ENCODE measurements at places on chromosomes 5 and 9.

- DNase-seq = no peak
These were observed 66.0 kb upstream of the IRX4 start for GRCh38 chr5:1948663-1949191.

DNA sequence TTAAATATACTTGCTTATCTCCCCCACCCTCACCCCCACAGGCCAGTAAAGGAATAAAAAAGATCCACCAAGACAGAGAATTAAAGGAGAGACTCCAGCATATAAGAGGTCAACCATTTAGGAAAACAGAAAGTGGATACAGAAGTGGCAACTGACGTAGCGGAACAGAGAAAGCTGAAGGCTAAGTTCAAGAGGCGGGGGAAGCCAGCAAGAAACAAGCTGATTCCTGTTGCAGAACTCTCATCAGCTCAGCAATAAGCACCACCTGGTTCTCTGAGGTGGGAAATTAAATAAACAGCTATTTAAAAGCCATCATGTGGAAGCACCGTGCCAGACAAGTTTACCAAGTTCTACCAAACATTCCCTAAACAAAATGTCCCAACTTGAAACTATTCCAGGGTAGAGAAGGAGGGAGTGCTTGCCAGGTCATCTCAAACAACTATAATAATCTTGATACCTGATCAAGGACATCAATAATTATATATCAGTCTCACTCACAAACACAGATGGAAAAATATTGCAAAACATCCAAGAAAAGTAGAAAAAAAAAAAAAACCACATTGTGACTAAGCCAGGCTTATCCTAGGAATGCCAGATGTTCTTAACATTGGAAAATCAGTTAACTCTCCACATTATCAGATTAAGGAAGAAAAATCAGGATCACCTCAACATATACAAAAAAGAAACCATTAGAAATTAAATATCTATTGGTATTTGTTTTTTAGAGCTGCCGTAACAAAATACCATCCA lies 7.3 kb upstream of the ARL15 start:
- no peak for DNase-seq

DNA sequence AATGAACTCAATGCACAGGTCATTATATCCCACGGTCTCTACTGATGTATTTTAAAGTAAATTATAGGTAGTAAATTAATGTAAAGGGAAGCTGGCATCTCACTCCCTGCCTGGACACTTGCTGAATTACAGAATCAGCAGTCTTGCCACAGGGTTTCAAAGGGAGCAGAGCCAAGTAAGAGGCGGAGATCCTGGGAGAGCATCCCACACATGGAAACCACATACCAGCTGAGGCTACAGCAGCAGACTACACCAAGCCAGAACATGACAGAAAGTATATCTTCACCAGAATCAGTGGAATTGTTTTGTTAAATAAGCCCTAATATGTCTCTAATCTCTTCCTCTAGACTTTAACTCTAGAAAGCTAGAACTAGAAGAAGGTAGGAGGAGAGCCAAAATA lies 1689.2 kb upstream of the WWC1 start:
- no peak for DNase-seq

DNA sequence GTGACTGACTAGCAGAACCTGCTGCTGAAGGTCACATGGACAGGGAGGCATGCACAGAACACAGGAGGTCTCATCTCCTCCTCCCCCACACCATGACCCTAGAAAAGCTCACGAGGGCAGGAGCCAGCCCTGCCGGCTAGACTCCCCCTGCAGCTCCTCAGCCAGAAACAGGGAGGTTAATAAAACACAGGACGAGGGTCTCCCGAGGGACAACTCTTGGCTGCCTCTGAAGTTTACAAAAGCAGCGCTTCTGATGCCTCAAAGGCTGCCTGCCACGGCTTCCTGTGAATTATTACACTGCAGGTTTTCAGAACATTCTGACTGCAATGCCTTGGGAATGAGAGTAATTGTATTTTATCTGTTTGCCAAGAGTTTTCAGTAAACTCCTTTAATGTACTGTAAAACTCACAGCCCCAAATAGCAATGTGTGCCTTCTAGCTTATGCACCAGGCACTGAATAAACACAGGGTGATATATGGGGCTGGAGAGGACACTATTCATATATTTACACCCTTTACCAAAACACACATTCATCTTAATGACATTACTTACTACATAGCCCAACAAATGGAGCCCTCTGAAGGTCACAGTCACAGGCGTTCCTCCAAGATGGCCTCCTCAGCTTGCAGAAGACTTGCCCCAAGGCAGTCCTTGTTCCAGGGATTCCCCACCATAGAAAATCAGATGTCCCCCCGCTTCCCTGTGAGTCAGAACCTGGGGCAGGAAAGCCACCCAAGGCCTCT lies 83.7 kb downstream of the C5orf15 start:
- DNase-seq = no peak

DNA sequence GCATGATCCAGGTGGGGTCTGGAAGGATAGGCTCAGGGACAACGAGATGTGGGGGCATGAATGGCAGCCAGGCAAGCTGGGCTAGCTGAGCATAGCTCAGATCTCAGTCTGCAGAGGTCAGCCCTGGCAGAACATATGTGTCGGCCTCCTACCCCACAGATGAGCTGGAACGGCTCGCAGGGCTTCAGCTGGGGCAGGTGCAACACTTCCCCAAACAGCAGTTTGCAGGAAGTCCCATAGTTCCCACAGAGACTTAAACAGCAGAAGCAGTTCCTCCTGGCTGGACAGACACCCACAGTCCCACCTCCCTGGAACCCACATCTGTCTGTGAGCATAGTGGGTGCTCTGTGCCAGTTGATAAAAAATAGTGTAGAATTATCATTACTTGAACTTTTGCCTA lies 404.6 kb downstream of the GADD45G start:
- no peak for DNase-seq

DNA sequence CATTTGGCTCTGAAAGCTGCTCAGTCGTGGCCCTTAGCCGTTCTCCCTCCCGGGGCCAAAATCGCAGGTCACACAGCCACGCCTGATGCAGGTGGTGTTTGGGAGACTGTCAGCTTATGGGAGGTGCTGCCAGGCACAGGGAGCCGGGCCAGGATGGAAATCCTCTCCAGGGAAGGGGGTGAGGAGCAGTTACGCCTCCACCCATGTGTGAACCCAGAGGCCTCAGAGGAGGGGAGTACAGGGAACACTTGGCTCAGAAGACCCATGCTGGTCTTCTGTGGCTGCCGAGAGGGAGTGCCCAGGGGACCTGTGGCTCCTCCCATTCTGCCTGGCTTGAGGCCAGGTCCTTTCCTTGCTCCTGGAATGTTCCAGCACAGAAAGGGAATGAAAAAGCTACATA lies 3.6 kb upstream of the OLFM1 start:
- no peak for DNase-seq

Data from activated naive CD4-positive, alpha-beta T cell treated with anti-CD3 and anti-CD28 coated beads, Interleukin-2, amount 50 U/mL, for 72 hours (primary cell).